ENCODE measurements at places on chromosomes 4 and X.

- peak; percentile 76 for DNase-seq
These were observed 519.5 kb downstream of the BCOR start for GRCh38 chrX:39577985-39578869.

DNA sequence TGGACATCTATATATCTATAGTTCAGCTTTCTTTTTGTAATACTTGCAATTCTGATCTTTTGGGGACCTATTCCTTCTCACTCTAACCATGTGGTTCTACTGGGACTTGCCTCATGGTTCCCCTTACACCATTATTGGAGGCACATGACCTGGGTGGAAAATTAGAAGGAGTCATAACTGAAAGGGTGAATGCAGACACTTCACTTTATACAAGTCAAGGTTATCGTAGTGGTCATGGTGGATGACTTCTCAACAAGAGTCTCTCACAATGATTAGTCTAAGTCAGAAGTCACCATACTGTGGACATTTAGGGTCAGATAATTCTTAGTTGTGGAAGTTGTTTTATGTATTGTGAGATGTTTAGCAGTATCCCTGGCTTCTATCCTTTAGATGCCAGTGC, 10.5 kb upstream of the EIF4E start:
- no peak for DNase-seq

DNA sequence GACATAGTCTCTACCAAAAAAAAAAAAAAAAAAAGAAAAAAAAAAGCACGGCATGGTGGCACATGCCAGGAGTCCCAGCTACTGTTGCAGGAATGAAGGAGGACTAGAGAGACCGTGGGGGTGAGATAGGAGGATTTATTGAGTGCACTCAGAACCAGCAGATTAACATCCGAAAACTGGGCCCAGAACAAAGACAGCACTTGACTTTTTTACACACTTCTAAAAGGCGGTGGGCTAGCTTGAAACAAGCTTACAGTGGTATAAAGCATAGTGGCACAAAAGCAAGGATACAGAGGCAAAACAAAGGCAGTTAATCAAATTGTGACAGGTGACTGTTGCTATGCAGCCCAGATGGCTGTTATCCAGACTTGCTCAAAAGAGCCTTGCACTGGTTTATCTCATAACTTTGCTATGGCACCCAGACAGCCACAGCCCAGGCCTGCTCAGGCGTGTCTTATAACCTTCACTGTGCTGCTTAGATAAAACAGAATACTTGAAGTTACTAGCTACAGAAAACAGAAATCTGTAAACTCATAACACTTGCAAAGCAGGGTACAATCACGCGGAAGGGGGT, 9.9 kb upstream of the PI4K2B start:
- DNase-seq = no peak

GRCh38 chr4:8905226-8905772, 33.7 kb upstream of the HMX1 start:
- no peak for DNase-seq

DNA sequence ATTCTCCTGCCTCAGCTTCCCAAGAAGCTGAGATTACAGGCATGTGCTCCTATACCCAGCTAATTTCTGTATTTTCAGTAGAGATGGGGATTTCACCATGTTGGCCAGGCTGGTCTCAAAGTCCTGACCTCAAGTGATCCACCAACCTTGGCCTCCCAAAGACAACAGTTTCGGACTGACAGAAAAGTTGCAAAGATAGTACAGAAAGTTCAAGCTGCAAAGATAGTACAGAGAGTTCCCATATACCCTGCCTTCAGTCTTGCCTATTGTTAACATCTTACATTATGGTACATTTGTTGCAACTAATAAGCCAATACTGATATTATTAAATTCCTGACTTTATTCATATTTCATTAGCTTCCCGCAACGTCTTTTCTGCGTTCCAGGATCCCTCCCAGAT, 65.8 kb downstream of the SUPT20HL2 start:
- no peak for DNase-seq

- no peak for DNase-seq
These were observed 520.5 kb downstream of the PPARGC1A start for GRCh38 chr4:23369331-23369730.

DNA sequence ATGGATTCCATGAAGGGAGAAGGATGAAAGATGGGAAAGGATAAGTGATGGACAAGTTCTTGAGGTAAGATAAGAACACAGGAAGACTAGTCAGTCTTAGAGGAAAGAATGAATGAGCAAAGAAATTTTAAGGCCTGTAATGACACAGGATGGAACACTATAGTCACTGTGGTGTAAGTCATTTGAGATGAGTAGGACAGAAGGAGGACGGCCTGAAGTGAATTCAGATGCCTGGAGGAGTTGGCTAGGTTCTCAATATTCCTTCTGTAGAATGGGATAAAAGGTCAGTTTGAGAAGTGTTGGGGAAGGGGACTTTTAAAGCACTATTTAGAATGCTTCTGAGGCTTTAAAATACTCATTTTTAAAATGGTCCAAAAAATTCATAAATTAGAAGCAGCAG, 3.9 kb downstream of the MSMO1 start:
- DNase-seq = no peak

- DNase-seq = no peak
These were observed 58.3 kb downstream of the TBC1D14 start for GRCh38 chr4:6967846-6968340.

GRCh38 chr4:15504041-15504440, 34.4 kb downstream of the CC2D2A start:
- DNase-seq = no peak

DNA sequence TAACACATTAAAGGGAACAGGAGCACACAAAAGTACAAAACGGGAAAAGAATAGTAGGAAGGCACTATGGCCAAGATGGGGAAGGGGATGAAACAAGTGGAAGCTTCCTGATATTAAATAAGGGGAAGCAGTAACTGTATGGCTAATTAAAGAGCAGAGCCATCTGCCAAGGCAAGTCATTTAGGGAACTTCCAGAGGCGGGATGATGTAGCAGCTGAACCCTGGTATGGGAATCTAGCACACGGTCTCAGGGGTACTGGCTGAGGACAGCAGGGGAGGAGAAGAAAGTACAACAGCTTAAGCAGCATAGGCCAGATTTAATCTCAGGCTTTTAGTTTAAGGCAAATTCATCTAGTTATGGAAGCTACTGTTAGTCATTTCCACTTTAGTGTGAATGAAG, 59.1 kb downstream of the IGFBP7 start:
- no peak for DNase-seq

DNA sequence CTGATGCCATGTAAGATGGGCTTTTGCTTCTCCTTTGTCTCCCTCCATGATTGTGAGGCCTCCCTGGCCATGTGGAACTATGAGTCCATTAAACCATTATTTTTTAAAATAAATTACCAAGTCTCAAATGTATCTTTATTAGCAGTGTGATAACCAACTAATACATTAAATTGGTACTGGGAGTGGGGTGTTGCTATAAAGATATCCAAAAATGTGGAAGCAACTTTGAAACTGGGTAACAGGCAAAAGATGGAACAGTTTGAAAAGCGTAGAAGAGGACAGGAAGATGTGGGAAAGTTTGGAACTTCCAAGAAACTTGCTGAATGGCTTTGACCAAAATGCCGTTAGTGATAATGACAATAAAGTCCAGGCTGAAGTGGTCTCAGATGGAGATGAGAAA, 526.7 kb downstream of the SH3BGRL start:
- no peak for DNase-seq

Data from activated CD8-positive, alpha-beta memory T cell treated with anti-CD3 and anti-CD28 coated beads, Interleukin-2, amount 50 U/mL, for 48 hours (primary cell).